Neural crest cell (in vitro differentiated cells): ENCODE measurements at places on chromosomes 4 and X. TPM values are rescaled to one million over a fixed set of nuclear protein-coding genes. Genes with fewer than 3 reads are reported as not detected.

FAM184B gene
- total RNA-seq = 0.12 and 0.16 TPM in 2 replicates

WDR17 gene
- 8.7 and 10.5 TPM in 2 replicates for total RNA-seq

CXCL8 gene
- not detected in 2 replicates for total RNA-seq

ADGRL3 gene
- total RNA-seq = 32.9 and 34.5 TPM in 2 replicates

DOCK11 gene
- total RNA-seq = 13.2 and 14.6 TPM in 2 replicates

FRMPD3 gene
- total RNA-seq = 1.8 and 2.3 TPM in 2 replicates

DNA sequence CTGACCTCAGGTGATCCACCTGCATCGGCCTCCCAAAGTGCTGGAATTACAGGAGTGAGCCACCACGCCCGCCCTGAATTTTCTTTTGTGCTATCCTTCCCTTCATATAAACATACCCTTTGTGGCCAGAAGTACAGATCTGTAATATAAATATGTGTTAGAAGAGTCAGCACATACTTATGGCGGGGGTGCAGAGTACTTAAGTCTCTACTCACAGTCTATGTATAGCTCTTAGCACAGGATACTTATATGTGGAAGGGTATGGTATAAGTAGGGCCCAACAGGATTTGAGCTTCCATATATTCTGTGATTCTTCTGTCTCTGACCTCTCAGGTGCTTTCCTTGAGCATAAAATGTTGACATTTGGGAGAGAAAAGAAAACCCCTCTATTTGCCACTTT is 18.2 kb downstream of the CXorf58 start:
- H3K4me3 ChIP-seq = no peak overlapping the region
- no peaks in the 10 kb centered on the region for H3K36me3 ChIP-seq
- DNase-seq = no peak
- H3K27me3 ChIP-seq = no peaks in the 10 kb centered on the region

- H3K4me1 ChIP-seq = no peaks in the 10 kb centered on the region
- H3K36me3 ChIP-seq = no peaks in the 10 kb centered on the region
- H3K27ac ChIP-seq = no peak overlapping the region
- DNase-seq = no peak
- no peak overlapping the region for H3K4me3 ChIP-seq
- no peaks in the 10 kb centered on the region for H3K27me3 ChIP-seq
Observed at GRCh38 chrX:25601323-25601722, 536.8 kb upstream of the MAGEB18 start.

- no peaks in the 10 kb centered on the region for H3K4me1 ChIP-seq
- no peak overlapping the region for H3K4me3 ChIP-seq
- no peak overlapping the region for H3K27ac ChIP-seq
- no peaks in the 10 kb centered on the region for H3K36me3 ChIP-seq
Observed at GRCh38 chr4:152307669-152308068, 228.2 kb downstream of the FBXW7 start.

- peaks cover 3% of the 10 kb centered on the region for H3K36me3 ChIP-seq
- H3K4me3 ChIP-seq = no peak overlapping the region
- H3K27me3 ChIP-seq = no peaks in the 10 kb centered on the region
- H3K27ac ChIP-seq = no peak overlapping the region
Observed at GRCh38 chrX:31497086-31497485, 425.2 kb upstream of the FTHL17 start.

- H3K36me3 ChIP-seq = peaks cover 2% of the 10 kb centered on the region
- peak overlapping the region; percentile 35 for H3K27ac ChIP-seq
- H3K4me3 ChIP-seq = no peak overlapping the region
- H3K27me3 ChIP-seq = no peaks in the 10 kb centered on the region
- peaks cover 12% of the 10 kb centered on the region for H3K4me1 ChIP-seq
Observed at GRCh38 chrX:31323658-31324057, 251.8 kb upstream of the FTHL17 start.

DNA sequence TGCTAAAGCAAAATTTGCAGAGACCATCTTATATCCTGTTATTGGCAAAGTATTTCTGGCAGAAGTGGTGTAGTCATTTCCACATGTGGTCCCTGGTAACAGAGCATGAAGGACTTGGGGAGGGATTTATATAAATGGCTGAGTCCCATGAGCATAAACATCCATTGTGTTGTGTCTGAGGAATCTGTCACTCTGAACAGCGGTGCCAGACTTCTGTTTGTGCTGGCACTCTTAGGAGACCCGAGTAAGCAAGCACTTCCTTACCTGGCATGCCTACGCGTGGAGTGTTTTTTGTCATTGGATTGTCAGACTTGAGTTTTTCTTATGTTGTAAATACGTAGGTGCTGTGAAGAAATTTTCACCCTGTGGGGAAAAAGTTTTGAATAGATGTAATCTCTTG is 285.9 kb downstream of the ARHGAP10 start:
- no peak for DNase-seq
- H3K27me3 ChIP-seq = no peaks in the 10 kb centered on the region
- no peak overlapping the region for H3K4me3 ChIP-seq
- peaks cover 6% of the 10 kb centered on the region for H3K4me1 ChIP-seq
- H3K36me3 ChIP-seq = no peaks in the 10 kb centered on the region
- H3K27ac ChIP-seq = no peak overlapping the region

- no peak overlapping the region for H3K4me3 ChIP-seq
- no peaks in the 10 kb centered on the region for H3K27me3 ChIP-seq
- peaks cover 3% of the 10 kb centered on the region for H3K36me3 ChIP-seq
Observed at GRCh38 chrX:55342533-55343501, 78.1 kb upstream of the PAGE3 start.

GRCh38 chrX:151365579-151365978 is 31.4 kb upstream of the VMA21 start:
- no peak overlapping the region for H3K4me3 ChIP-seq
- H3K36me3 ChIP-seq = peaks cover 3% of the 10 kb centered on the region
- H3K27me3 ChIP-seq = peaks cover 12% of the 10 kb centered on the region

DNA sequence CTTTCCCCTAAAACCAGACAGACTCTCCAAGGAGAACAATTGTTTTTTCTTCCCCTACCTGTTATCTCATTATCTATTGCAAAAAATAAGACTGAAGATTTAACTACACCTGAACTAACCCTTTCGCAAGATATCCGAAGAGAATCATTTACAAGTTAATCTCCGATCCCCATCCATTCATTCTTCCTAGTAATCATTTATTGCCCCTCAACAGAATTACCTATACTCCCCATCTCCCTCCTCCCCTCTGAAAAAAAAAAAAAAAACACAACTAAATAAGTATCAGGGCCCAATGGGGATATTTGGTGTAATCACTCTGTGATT is 28.9 kb upstream of the AP1S2 start:
- H3K36me3 ChIP-seq = peaks cover 9% of the 10 kb centered on the region
- no peaks in the 10 kb centered on the region for H3K27me3 ChIP-seq
- peaks cover 6% of the 10 kb centered on the region for H3K4me1 ChIP-seq
- H3K27ac ChIP-seq = no peak overlapping the region

GRCh38 chr4:119081943-119082342 is 53.7 kb upstream of the MYOZ2 start:
- no peaks in the 10 kb centered on the region for H3K27me3 ChIP-seq
- H3K4me1 ChIP-seq = peaks cover 10% of the 10 kb centered on the region
- peak overlapping the region; percentile 38 for H3K27ac ChIP-seq
- H3K4me3 ChIP-seq = no peak overlapping the region
- DNase-seq = no peak
